ENCODE measurements at places on chromosomes 13 and 19.
A peak's percentile ranks its signal among the peaks of the same experiment; 100 is the strongest.

GRCh38 chr13:43153436-43154090 is 130.2 kb downstream of the DNAJC15 start:
- DNase-seq, result no peak

DNA sequence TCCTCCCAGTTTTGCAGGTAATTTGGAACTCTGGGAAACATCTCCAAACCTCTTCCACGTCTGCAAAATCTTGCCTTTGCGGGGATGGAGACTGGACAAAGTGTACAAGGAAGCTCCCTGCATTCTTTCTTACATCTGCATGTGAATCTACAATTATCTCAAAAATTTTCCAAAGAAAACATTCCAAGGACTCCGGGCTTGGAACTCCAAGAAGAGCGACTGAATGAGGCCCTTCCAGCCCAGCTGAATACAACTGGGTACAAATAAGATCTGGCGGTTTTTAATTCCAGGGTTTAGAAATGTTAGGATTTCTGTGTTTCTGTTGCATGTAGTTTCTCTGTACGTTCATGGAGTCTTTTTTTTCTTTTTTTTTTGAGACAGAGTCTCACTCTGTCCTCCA is 28.5 kb downstream of the EXOC3L2 start:
- no peak for DNase-seq

GRCh38 chr19:29665826-29666577 is 741 bp downstream of the PLEKHF1 start:
- DNase-seq, result no peak

DNA sequence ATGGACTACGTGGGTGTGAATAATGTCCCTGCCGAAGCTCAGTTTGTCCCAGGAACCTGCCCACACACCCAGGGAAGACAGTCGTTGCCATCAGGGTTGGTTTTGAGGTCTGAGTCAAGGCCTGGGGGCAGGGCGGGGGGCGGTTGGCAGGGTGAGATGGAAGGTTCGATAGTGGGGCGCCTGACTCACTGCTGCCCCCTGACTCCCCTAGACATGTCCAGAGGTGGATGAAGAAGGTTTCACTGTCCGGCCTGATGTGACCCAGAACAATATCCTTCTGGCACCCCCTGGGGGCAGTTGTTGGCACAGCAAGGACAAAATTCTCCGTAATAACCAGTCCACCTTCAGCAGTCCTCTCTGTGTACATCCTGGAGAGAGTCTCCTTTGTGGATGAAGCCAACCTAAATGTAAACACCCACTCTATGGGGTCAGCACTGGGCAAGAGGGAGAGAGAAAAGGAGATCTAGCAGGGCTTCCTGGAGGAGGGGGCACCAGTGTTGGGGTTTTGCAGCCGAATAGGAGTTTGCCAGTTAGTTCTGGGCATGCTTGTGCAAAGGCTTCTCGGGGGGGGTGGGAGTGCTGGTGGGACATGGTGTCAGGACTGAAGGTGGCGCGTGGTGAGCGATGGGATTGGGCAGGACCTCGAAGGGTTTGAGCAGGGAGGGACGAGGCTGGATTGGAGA is 19.6 kb upstream of the B3GNT3 start:
- DNase-seq, result no peak

- no peak for DNase-seq
Observed at GRCh38 chr13:101627556-101627943, 175.1 kb downstream of the ITGBL1 start.

DNA sequence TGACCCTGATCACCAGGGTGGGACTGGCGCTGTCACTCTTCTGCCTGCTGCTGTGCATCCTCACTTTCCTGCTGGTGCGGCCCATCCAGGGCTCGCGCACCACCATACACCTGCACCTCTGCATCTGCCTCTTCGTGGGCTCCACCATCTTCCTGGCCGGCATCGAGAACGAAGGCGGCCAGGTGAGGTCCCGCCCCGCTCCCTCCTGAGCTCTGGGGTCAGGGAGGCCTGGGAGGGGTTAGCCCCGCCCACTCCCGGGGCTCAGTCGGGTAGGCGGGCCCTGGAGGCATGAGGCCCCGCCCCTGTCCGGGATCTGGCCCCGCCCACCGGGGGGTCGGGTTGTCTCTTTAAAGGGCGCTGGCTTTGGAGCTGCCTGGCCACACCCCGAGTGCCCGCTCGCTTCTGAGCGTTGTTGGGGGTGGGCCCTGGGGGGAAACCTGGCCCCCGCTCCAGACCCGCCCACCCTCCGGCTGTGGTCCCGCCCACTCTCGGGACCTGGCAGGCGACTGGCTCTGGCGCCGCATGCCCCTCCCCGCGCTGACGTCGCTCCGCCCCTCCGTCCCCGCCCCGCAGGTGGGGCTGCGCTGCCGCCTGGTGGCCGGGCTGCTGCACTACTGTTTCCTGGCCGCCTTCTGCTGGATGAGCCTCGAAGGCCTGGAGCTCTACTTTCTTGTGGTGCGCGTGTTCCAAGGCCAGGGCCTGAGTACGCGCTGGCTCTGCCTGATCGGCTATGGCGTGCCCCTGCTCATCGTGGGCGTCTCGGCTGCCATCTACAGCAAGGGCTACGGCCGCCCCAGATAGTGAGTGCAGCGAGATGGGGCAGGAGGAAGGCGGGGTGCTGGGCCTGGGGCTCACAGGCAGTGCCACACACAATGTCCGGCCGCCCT is 13.1 kb downstream of the DDX39A start:
- DNase-seq, result peak; percentile 86

DNA sequence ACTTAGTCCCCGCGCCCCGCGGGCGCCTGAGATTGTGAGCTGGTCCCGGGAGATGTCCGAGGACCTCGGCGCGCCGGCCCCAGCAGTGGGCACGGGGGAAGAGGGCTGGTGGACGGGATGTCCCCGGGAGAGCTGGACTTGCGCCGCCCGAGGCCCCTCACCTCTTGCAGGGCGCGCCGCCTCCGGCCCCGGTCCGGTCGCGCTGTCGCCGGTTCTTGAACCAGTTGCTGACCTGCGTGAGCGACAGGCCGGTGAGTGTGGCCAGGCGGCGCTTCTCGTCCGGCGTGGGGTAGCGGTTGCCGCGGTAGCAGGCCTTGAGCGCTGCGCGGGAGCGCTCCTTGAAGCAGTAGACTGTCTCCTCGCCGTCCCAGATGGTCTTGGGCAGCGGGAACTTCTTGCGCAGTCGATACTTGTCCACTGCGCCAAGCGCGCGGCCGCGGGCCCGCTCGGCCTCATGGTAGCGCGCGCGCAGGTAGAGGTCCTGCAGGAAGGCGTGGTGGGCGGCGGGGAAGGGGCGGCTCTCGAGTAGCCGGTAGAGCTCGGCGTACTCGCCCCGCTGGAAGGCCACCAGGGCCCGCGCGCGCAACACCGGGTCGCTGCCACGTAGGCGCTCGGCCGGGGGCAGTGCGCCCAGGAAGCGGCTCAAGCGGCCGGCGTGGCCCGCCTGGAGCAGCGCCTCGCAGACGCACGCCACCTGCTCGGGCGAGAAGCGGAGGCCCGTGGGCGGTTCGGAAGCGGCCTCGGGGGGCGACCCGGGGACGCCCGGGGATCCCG is 984 bp downstream of the SIX5 start:
- DNase-seq, result no peak

- DNase-seq, result no peak
Observed at GRCh38 chr13:30510091-30510490, 44.4 kb upstream of the HMGB1 start.

GRCh38 chr13:22143671-22144070 is 472.8 kb downstream of the FGF9 start:
- DNase-seq, result no peak

GRCh38 chr13:48069573-48069972 is 25.3 kb downstream of the MED4 start:
- no peak for DNase-seq

DNA sequence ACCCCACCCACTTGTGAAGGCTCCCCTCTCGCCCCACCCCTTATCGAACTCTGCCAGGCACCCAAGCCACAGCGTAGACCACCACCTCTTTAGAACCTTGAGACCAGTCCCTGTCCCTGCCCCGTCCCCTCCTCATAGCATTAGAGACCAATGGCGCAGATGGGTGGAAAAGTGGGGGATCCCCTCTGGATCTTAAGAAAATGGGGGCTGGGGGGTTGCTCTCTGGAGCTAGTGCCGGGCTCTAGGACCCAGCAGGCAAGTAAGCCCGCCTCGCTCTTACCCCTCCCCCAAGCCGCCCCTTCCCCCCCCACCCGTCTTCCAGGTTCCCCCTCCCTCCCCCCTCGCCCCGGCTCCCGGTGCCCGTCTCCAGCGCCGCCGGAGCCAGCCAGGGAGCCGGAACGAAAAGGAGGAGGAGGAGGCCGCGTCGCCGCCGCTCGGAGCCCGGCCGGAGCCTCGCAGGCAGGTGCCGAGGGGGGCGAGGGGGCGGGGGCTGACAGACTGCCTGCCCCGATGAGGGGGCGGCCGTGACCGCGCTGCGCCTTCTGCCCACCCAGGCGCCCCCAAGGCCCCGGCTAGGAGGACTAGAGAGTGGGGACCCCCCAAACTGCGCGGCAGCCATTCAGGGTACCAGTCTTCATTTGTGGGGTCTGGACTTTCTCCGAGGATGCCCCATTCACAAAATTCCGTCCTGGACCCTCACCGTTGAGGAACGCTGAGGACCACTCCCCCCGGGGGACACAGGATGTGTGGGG is at the start of gene SPRED3:
SPRED3 (plus strand) TSS at position 349 of the 752 bp plus-strand sequence. CDS start 1,606 bp downstream, outside the sequence.
- no peak for DNase-seq

DNA sequence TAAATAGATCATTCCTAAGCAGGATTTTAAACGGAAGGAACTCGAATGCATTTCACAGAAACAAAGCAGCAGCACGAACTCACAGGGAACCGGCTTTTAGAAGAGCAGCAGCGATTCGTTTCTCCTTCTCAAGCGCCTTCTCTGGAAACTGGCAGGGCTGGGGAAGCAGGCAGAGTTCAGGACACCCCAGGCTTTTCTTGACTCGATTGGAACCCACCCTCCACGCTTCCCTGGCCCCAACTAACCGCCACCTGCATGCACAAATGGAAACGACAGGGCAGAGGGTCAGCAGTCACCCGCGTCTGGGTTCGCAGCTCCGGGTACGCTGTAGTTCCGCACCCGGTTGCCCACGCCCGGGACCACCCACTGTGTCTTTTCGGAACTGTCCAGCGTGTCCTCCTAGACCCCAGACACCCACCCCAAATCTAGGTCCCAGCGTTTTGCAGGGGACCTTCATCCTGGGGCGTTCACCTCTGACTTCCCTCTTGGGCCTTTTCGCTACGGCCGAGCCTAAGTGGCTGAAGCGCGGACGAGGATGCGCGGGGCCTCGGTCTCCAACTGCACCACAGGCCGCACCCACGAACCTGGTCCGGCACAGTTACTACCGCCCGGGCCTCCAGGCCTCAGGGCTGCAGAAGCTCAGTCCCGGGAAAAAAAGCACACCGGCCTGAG is 500 bp downstream of the ZFP30 start:
- peak; percentile 7 for DNase-seq

- DNase-seq, result no peak
Observed at GRCh38 chr13:111401151-111401550, 80.7 kb downstream of the TEX29 start.

GRCh38 chr13:89951341-89951740 is 1396.1 kb upstream of the MIR17HG start:
- no peak for DNase-seq

- no peak for DNase-seq
Observed at GRCh38 chr13:27928805-27929753, 9.3 kb downstream of the PDX1 start.

- no peak for DNase-seq
Observed at GRCh38 chr13:21549633-21550032, 54.3 kb downstream of the MICU2 start.

- no peak for DNase-seq
Observed at GRCh38 chr13:65275838-65276630, 1954.1 kb downstream of the PCDH9 start.

DNA sequence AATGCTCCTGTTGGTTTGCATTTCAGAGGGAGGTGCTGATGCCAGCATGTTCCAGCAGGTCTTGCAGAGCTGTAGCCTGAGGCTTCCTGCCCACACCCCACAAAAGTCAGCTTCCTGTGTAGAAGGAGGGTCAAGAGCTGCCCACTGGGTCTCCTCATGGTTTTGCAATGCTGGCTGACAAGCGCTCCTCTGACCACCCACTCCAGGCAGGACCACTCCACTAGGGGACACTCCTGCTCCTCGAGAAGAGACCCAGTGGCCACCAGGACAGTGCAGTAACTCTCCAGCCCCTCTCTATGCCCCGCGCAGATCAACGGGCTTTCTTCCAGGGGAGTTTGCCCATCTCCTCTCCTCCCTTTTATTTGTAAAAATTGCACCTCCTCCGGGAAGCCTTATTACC is 72.9 kb upstream of the UQCRFS1 start:
- no peak for DNase-seq

GRCh38 chr13:51767100-51767499 is 36.9 kb downstream of the DHRS12 start:
- no peak for DNase-seq

DNA sequence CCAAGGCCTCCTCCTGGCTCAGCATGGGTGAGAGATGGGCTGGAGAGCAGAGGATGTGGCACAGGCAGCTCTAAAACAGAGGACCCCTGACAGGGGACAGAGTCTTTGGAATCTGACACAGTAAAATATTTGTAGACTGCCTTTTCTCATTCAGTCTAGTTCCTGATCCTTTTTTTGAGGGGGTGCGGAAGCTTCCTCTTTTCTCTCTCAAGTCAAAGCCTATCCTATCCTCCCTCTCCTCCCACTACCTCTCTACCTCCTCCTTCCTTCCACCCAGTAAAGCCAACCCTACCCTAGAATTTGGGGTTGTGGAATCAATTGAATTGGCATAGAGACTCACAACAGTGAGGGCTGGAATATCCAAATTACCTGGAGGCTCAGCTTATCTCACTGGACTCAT is 82.0 kb downstream of the TEX26 start:
- no peak for DNase-seq

GRCh38 chr13:79312340-79312855 is 93.7 kb downstream of the RBM26 start:
- DNase-seq, result no peak

- DNase-seq, result no peak
Observed at GRCh38 chr19:50377517-50377916, 1.3 kb downstream of the NR1H2 start.

DNA sequence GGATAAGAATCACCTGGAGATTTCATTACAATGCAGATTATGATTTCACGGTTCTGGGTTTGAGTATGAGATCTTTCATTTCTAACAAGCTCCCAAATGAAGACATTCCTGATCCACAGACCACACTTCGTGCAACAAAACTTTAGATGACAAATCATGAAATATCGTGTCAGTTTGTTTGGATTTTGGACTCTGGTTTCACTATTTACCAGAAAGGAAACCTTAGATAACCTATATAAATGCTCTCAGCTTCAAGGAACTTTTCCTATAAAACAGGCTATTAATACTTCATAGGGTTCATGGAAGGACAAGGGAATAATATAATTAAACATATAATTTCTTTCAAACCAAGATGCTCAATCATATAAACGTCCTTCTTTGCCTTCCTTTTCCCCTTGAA is 930.5 kb upstream of the SLC10A2 start:
- no peak for DNase-seq

- peak; percentile 22 for DNase-seq
Observed at GRCh38 chr19:3852614-3853254, 16.1 kb downstream of the ZFR2 start.
